Stimulated activated CD4-positive, alpha-beta T cell treated with anti-CD3 and anti-CD28 coated beads, Interleukin-4, amount 100 ng/mL, for 48 hours (primary cell): ENCODE measurements at places on chromosomes 7 and 10.

DNA sequence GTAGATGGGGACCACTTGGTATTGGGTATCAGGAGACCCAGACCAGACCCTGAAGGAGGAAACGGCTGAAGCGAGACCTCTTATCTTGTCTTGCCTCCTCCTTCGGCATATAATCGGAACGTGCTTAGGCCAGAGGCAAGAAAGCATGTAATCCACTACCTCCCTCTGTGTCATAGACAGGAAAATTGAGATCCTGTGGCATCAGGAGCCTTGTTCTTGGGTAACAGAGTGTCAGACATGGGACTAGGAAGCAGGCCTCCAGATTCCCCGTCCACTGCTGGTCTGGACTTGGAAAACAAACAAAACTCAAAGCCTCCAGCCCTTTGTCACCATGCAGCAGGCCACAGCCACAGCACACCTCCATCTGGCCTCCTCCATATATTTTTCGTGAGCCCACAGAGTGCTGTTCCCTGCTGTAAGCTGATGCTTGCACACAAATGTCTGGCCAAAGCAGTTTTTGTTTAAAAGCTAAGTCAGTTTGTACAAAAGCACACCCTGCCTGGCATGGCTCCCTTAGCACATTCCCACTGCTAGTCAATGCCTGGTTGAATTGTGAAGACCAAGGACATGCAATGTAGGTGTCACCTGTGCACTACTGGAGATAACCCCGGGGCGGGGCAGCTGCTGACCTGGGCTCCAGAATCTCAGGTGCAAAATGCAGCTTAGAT lies 510.9 kb downstream of the RPS24 start:
- DNase-seq = no peak

DNA sequence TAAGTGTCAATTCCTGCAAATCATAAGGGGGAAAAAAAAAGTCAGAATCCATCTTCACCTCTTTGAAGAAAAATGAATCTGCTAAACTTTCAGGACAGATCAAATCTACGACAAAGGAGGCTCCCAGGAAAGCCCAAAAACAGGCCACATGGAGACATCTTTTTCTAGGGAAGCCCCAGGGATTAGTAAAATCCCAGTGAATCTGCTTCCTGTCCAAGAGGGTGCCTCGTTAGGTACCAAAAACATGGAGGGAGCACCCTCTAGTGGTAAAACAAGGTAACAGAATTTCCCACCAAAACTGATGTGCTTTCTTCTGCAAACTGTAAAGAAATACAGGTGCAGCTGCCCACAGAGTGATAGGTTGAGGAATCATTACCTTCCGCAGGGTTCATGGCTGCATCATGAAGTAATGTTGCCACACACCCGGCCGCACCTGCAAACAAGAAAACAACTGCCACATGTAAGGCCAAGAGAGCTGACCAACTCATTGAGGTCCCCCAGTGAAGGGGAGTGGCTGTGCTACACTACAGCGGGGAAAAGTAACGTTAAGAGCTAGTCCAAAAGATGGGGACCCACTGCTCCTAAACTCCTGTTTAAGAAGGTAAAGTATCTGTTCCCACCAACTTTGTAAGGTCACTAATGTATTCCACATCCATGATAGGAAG lies 7.9 kb downstream of the SLC25A28 start:
- no peak for DNase-seq

DNA sequence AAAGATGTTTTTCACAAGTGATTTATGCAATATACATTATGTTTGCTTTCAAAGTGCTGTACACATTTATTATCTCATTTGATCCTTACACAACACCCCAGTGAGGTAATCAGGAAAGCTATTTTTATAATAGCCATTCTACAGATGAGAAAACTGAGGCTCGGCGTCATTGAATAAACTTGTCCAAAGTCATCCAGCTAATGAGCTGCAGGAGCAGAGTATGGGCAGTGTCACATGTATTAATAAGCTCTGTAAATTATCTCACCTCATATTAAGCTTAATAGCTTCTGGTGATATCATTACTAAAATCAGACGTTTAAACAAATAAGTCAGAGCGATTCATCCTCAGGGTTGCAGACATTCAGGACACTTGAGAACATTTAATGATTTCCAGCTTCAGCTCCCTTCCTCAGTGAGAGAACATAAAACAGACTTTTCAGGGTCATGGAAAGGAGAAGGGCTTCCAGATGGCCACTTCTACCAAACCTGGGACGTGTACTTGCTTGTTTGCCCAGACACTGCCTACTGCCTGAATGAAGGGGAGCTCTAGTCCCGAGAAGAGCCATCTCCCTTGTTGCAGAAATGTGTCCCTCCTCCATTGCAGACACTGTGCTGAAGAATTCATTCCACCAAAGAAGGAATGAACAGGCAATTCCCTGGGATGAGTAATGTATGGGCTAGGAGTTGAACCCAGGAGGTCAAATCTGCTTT lies 20.5 kb upstream of the FZD1 start:
- DNase-seq = no peak

DNA sequence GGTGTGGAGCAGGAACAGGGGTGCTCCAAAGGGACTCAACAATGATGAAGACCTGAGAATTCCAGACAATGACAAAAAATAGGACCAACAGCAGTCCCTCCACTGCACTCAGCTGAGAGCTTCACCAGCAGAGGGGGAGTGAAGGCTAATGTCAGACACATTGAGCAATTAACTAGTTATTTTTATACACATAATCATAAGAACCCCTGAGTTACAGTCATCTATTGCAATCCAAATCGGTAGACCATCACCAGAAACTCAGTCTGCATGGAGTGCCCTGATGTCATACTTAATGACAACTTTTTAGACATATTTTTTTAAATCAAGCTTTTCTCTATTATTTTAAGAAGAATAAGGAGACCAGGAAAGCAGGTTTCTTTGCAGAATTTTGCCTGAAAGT lies 30.6 kb upstream of the IKZF1 start:
- DNase-seq = no peak

DNA sequence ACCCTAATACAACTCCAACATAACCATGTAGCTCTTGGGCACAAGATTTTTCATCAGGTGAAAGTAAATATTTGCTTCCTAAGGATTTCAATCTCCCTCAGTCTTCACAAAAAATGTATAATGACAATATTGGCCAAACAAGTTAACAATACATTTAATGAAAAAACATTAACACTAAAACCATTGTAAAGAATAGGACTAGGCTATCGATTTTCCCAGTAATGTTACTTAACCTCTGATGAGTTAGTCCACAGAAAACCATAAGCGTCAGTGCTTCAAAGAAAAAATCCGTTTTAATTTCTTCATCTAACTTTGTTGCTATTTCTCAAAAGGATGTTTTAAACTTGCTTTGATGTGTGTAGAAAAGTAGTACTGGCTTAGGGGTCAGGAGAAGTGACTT lies 1.2 kb downstream of the ZNF33B start:
- DNase-seq = no peak

DNA sequence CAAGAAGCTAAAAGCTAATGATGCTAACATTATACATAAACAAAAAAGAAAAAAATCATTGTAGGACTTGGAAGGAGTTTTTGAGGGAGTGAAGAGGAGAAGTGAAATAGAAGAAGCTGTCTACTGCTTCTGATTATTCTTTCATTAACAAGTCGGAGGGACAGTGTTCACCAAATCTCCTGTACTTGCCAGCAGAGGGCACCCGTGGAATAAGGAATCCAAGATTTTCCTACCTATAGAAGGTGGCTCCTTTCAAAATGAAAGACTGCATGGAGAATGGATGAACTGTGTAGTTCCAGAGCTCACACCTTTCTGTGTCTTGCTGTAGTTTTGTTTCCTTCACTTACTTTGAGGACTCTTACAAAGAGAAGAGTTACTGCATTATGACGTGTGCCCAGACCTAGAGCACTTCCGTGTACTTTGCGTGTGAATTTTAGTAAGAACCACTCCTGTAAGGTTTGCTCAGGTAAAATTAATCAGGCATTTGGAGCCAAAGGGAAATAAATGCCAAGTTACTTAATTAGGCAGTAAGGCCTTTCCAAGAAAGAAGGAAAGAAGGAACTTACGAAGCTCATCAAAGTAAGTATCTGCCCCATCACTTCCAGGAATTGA lies 145.1 kb downstream of the SEMA3D start:
- peak; percentile 9 for DNase-seq

DNA sequence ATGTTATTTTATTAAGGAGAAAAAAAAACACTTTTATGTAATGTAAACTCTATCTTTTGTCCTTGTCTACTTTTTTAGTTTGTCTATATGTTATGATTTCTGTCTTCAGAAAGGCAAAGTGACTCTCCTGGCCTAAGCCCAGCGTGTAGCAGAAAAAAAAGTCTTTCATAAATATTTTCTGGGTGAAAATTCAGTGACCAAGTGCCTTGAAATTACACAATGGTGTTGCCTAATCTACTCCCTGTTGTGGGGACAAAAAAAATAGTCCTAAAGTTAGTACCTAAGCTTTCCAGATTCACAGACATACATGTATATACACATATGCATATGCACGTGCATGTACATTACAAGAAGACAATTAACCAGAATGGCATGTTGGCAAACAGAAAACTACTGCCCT lies 1257.8 kb upstream of the SORCS1 start:
- DNase-seq = no peak

DNA sequence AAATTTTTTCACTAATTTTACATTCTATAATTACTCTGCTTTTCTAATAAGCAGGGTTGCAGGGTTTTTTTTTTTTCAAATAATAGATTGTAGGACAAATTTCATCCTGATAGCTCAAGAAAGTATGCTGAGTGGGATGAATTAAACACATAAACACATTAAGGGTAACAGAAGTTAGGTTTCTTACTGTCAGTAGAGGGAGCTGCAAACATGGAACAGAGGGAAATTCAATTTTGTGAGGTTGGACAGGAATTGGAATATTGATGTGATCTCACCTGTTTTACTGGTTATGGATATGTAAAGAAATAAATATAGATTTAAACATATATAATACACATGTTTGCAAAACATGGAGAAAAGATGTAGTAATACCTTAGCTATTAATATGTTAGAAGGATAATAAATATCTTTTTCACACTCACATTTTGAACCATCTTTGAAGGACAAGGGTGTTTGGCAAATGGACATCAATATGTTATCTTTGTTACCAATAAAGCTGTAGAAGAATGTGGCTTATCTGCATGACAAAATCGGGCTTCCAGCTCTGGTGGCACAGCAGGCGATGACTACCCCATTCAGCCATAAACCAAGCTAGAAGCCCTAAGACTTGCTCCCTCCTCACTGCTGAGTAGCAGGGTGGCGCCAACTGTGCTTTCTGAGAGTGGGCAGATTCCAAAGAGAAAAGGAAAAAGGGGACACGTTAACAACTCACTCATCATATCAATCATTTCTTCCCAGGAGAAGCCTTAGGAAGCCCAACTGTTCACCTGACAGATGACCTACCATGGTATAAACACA lies 1257.4 kb downstream of the GATA3 start:
- DNase-seq = no peak

- DNase-seq = no peak
Observed at GRCh38 chr7:137682596-137682995, 164.2 kb downstream of the DGKI start.

DNA sequence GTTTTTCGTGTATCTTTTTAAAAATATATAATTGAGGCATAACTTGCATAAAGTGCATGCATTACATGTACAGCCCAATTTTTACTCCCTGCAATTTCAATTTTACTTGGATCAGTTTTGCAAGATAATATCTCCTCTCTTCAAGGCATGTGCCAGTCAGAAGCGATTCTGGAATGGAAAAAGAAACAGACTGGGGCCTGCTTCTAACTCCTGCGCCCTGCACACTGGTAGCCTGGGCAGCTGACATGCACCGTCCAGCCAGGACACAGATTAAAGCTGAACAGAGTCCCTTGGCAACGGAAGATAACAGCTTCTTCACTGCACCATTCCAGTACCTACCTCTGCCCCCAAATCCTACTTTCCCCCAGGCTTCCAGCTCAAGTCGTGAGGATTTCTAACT lies 182.1 kb downstream of the FAM107B start:
- DNase-seq = no peak

GRCh38 chr10:14123139-14123538 lies 207.6 kb downstream of the FRMD4A start:
- DNase-seq = no peak

DNA sequence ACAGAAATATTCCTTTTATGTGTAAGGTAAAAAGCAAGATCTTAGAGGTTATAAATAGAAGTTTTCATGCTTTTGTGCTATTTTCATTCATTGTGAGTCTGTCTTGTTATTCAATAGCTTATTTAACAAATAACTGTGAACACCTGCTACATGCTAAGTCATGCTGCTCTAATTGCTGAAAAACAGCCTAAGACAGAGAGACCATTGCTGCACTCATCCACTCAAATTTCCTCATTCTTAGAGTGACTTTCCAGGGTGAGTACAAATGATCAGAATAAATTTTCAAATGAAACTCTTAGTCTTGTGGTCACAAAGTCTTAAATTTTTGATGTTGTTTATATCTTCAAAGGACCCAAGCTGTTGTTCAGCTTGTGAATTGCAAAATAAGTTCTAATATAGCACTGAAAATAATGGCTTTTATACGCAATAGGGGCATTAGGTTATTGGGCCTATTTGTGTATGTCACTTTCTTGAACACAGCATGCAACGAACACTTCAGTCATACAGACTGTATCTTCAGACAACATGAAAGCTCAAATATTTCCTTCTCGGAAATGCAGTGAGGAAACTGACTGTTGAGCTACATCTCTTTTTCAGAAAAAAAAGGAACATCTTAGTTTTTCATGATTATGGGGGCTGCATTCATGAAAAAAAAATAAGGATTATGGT lies 247.9 kb upstream of the PCDH15 start:
- DNase-seq = no peak

GRCh38 chr7:92246360-92247101 lies 757 bp downstream of the ANKIB1 start:
- DNase-seq = peak; percentile 18

DNA sequence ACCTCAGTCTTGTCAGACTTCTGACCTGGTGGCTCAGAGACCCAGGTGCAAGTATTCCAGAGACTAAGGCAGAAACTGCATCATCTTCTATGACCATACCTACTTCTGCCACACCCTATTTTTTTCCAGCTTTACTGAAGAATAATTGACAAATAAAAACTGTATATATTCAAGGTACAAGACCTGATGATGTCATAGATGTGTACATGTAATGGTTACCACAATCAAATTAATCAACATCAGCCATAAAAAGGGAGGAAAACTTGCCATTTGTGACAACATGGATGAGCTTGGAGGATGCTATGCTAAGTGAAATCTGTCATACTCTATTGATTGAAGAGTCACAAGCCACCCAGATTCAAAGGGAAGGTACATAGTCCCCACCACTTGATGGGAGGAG lies 815.6 kb downstream of the SORCS1 start:
- DNase-seq = no peak

GRCh38 chr10:44013981-44014380 lies 365.3 kb upstream of the ZNF32 start:
- DNase-seq = no peak

- DNase-seq = peak; percentile 37
Observed at GRCh38 chr10:123287594-123288247, 133.5 kb downstream of the BUB3 start.

GRCh38 chr10:48554246-48554645 lies 50.6 kb downstream of the ARHGAP22 start:
- no peak for DNase-seq

GRCh38 chr7:142364551-142364950 lies 106.7 kb upstream of the PRSS58 start:
- DNase-seq = no peak

- peak; percentile 57 for DNase-seq
Observed at GRCh38 chr7:42876182-42877068, 35.4 kb downstream of the C7orf25 start.

GRCh38 chr7:16129431-16130110 lies 291.8 kb downstream of the CRPPA start:
- no peak for DNase-seq
